ENCODE measurements at places on chromosomes 7 and 10.

- no peak for DNase-seq
These were observed 257.7 kb downstream of the ACTR3B start for GRCh38 chr7:153017223-153017622.

- no peak for DNase-seq
These were observed 158.0 kb upstream of the TNS3 start for GRCh38 chr7:47739891-47740290.

DNA sequence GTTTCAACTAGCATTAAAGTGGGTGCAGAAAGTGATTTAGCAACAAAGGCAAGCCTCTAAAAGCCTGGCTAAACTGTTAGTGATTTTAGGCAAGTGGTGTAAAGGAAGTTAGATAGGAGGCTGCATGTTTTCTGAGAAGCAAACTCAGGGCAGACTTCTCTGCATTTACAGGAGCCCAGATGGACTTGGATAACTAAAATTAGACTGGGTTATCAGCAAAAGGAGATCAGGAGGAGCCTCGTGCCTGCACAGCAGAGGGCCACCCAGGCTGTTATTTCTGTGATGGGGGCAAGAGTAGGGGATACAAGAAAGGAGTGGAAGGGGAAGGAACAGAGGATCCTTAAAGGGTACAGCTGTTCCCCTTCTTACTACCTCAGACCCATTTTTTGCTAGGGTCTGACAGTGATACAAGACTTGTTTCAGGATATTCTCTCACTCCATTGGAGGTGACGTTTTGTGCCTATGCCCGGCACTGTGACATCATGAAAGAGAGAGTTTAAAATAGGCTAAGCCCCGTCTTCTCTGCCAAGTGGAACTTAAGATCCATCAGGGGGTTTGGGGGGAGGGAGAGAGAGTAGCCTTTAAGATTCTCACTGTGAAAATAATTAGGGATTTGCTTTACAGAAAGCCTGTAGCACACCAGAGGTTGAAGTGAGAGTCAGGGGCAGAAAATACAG, 49.6 kb upstream of the PDCD4 start:
- DNase-seq: no peak

DNA sequence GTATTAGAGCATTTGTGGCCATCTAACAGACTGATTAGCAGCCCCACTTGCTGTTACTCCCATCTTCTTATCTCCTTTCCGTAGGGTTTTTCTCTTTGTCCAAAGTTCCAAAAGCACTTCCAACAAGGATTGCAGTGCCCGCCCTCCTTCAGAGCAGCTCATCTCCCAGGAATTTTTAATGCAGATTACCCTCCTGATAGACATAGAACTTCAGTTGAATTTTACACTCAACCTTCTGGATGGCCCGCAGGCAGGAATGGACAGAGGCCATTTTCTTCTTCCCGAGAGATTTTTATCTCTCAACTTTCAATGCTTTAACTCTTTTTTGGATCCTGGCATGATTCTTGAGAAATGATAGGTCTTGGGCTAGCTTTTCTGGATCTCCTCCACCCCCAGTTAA, 23.3 kb downstream of the PRKG1 start:
- no peak for DNase-seq

- no peak for DNase-seq
These were observed 10.4 kb upstream of the PCGF5 start for GRCh38 chr10:91210014-91210413.

GRCh38 chr7:48158404-48158803, 12.9 kb upstream of the ABCA13 start:
- no peak for DNase-seq

DNA sequence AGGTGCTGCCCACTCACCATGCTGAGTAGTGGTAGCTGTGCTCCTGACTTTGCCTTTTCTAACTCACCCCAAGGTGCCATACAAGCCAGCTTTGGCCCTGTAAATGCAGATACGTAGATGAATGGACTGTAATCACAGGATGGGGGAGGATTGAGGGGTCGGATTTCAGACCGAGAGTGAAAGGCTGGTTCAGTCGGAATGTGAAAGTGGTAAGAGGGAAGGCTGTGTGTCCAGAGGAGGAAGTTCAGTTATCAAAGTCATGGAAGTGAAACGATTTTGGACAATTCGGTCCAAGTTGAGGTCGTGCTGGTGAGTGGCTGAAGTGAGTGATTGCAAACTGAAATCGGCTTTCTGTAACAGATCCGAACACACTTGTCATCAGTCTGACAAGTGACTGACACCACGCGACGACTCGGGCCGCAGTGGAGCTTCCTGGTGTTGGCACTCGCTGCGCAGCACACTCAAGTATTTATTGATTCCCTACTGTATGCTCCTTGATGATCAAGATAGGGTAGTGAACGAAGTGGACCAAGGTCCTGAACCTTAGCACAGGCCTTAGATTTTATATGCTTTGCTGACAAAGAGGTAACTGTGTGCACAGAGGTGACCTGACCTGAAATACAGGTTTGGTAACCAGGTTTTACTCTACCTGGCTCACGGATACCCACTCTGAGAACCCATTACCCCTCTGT, 10.5 kb downstream of the ZNF282 start:
- DNase-seq: no peak

- DNase-seq: no peak
These were observed 177.2 kb upstream of the RHEB start for GRCh38 chr7:151696721-151697514.

GRCh38 chr10:110141185-110141584, 66.2 kb upstream of the MXI1 start:
- no peak for DNase-seq

All from CD4-positive, alpha-beta memory T cell (primary cell).